Nucleus accumbens (tissue), 56 donors: ENCODE measurements at places on chromosomes 6 and 20.
A peak's percentile ranks its signal among the peaks of the same experiment; 100 is the strongest.

DNA sequence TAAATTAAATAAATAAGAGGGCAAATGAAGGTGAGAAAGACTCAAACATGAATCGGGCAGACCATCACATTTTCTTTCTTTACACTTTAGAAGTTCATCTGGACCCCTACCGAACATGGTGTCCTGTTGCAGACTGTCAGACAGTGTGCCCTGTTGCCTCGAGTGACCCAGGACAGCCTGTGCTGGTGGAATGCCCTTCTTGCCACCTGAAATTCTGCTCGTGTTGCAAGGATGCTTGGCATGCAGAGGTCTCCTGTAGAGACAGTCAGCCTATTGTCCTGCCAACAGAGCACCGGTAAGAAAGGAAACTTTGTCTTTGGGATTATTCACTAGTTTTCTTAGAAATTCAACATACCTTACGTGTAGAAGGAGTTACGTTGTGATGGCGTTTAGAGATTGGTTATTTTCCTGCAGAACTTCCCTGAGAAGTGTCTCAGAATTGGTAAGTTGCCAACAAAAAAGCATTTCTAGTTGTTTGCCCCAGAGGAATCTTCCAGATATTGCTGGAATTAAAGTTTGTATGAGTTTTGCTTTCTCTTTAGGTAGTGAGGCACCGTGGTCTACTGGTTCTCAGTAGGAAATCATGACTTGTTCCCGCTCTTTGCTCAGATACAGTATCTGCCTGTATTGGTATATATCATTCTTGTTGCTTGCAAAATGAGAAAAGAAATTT is 70.1 kb downstream of the RNF144B start:
- DNase-seq = no peak

- DNase-seq = peak; percentile 42
Observed at GRCh38 chr20:48723308-48724264, 104.2 kb downstream of the PREX1 start.

DNA sequence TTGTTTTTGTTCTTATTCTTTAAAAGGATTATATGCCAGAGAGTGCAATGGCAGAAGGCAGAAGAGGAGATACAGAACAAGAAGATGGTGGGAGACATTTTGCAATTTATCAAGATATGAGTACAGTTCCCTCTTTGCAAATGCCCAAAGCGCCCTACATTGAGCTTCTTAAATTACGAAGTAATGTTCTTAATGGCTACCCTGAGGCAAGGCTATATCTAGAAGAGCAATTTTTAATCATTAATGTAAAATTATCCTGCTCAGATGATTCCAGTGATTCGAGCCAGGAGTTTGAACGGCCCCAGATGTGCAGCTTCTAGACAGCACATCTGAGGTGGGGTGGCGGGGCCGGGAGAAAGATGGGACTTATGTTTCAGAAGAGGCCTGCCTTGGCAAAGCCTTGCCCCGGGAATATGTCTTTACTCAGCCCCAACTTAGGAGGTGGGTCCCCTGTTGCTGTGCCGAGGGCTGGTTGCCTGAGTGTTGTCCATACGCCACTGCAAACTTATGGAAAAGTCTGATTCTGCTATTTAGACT is 84.9 kb upstream of the MLN start:
- no peak for DNase-seq

GRCh38 chr6:14086701-14087100 is 30.9 kb upstream of the CD83 start:
- DNase-seq = no peak

DNA sequence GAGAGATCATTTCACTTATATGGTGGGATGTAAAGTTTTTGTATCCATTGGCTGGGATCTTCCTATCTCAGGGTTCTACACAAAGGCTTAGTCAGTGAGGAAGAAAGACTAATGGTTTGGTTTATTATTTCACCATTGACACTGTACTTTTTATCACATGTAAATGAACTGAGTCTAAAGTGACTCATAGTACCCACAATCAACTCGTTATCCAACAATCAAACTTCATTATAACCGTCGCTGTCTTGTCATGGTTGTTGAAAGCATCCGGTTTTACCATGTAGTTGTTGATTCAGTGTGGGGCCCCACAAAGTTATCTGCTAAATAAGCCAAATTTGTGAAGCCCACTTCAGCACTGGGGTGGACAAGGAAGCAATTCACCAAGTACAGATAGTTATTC is 55.8 kb upstream of the MTRF1L start:
- DNase-seq = no peak

- DNase-seq = no peak
Observed at GRCh38 chr6:150004101-150004782, 21.1 kb downstream of the RAET1L start.

GRCh38 chr6:108502832-108503231 is 57.9 kb upstream of the FOXO3 start:
- no peak for DNase-seq

GRCh38 chr6:46948699-46949098 is 27.0 kb upstream of the ADGRF5 start:
- DNase-seq = no peak

GRCh38 chr6:138719744-138720143 is 53.8 kb upstream of the CCDC28A start:
- no peak for DNase-seq

DNA sequence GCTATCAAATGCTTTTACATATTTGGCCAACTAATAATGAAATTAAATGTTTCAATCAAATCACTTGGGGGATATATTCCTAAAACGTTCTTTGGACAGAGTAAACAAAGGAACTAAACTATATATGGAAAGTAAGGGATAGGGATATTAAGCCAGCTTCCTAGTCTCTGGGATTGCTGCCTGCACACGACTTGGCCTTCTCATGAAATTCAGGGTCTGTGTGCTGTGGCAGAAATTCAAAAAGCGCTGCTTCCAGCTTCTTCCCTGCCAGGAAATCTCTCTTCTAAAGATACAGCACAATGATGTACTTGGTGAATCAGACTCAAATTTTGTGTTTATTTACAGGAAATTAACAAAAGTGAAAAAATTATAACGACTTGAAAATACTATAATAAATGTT is 206.3 kb upstream of the RAB32 start:
- no peak for DNase-seq

GRCh38 chr20:59940956-59941294 is 736 bp downstream of the FAM217B start:
- DNase-seq = no peak

DNA sequence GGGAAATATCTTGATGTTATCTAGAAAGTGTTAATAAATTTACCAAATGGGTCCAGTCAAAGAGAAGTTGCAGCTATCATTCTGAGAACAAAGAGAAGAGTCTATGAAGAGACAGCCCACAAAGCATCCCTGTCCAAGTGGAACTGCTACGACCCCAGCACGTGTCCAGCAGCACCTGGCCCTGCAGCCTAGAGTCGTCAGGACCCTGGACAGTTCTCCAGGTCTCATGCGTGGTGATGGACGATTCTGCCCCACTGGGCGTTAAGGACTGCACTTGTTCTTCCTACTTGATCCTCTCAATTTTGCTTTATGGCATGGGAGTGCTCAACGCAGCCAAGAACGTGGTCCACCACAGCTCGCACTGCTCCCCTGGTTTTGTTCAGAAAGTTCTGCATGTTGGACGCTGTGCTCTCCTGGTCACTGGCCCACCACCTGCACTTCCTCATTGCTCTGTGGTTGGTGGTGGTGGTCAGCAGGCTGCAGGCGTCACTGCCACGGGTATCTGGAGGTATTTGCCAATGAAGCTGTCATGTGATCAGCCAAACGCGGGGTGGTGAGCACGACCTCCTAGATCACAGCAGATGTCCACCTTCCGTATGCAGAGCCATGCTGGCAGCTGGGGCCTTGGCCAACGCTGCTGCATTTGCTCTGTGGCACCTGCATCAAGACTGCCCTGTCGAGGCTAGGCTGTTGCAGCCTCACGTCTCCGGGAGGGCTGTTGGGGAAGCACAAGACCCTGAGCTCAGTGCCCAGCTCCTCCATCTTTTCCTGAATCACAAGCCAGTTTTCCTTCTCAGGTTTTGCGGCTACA is 356.4 kb downstream of the CDH4 start:
- DNase-seq = no peak

- DNase-seq = no peak
Observed at GRCh38 chr20:58054780-58055373, 173.6 kb downstream of the ANKRD60 start.

GRCh38 chr20:51923633-51924032 is 121.3 kb upstream of the SALL4 start:
- DNase-seq = no peak

GRCh38 chr20:12036142-12036541 is 118.4 kb downstream of the BTBD3 start:
- DNase-seq = no peak

- DNase-seq = no peak
Observed at GRCh38 chr6:81985191-81985590, 232.7 kb upstream of the TENT5A start.

GRCh38 chr6:131909408-131910218 is 41.6 kb downstream of the CCN2 start:
- DNase-seq = peak; percentile 40

DNA sequence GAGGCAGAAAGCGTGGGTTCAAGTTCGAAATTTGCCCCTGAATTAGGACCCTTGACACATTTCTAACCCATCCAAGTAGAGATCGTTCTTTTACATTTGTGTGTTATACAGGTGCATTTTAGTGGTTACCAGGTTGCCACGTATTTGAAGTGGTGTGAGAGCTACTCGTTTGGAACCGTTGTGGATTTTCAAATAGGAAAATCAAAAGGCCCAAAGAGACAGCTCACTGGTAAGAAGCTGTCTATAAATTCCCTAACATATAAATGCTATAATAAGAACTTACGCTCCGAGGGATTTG is 1.6 kb upstream of the REV3L start:
- DNase-seq = no peak

DNA sequence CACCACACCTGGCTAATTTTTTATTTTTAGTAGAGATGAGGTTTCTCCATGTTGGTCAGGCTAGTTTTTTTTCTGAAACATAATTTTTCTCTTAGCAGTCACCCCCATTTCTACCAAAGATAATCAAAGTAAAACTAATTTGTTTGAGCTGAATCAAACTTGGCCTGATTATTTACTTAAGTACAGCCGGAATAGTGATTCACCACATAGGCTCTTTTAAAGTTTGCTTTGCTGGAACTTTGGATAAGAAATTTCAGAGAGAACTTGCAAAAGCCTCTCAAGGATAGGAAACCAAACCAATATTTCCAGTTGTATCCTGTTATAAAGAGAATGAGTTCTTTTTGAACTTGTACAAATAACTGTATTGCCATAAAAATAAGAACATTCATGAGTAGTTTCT is 105.0 kb upstream of the SYNCRIP start:
- DNase-seq = no peak

GRCh38 chr6:99143108-99143861 is 195.5 kb upstream of the FBXL4 start:
- DNase-seq = no peak

GRCh38 chr20:18324596-18325089 is 36.3 kb downstream of the ZNF133 start:
- DNase-seq = no peak

GRCh38 chr6:39194466-39194865 is 34.8 kb downstream of the KCNK5 start:
- DNase-seq = no peak
